ENCODE measurements at places on chromosomes 5 and 9.
A peak's percentile ranks its signal among the peaks of the same experiment; 100 is the strongest.

GRCh38 chr9:7237473-7238246, 479.9 kb downstream of the KDM4C start:
- DNase-seq: no peak

- no peak for DNase-seq
Observed at GRCh38 chr5:53017383-53017782, 28.2 kb downstream of the ITGA2 start.

- no peak for DNase-seq
Observed at GRCh38 chr5:154302161-154302560, 111.6 kb downstream of the GALNT10 start.

GRCh38 chr5:134112726-134113362, 1.6 kb upstream of the TCF7 start:
- no peak for DNase-seq

DNA sequence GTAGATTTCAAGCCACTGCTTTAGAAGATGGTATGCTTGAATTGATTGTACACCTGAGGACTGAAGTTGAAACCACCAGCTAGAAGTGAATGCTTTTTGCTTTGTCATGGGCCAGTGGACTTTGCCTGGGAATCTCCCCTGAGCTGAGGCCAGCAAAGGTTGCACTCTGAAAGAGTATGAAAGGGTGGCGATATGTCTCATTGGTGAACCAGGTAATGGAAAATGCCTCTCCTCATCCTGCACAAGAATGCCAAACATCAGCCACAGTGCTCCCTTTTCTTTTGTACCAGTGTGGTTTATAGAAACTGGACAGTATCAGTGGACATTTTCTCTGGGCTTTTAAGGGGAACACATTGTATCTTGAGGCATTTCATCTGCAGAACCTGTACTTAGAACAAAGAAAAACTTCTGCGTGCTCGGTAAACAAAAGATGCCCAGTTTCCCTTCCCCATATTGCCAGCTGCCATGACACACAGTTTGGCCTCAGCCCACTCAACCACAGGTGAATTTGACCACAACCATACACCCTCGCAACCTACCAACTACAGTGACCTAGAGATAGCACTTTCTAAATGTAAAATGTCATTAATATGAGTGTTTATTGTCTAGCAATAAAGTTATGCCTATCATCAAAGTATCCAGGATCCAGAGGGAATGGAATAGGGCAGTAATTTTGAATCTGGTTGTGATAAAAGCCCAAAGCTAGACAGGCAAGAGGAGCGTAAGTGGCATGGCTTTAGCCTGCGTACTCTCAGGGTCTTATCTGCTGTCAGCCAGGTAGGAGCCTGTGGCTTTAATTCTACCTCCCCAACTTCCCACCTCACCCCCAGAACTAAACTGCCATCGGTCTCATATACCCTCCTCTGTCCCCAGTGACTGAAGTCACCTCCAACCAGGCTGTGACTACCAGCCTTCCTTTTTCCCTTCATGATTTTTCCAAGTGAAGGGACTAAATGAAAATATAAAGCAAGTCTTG, 79.5 kb upstream of the LHFPL2 start:
- no peak for DNase-seq

DNA sequence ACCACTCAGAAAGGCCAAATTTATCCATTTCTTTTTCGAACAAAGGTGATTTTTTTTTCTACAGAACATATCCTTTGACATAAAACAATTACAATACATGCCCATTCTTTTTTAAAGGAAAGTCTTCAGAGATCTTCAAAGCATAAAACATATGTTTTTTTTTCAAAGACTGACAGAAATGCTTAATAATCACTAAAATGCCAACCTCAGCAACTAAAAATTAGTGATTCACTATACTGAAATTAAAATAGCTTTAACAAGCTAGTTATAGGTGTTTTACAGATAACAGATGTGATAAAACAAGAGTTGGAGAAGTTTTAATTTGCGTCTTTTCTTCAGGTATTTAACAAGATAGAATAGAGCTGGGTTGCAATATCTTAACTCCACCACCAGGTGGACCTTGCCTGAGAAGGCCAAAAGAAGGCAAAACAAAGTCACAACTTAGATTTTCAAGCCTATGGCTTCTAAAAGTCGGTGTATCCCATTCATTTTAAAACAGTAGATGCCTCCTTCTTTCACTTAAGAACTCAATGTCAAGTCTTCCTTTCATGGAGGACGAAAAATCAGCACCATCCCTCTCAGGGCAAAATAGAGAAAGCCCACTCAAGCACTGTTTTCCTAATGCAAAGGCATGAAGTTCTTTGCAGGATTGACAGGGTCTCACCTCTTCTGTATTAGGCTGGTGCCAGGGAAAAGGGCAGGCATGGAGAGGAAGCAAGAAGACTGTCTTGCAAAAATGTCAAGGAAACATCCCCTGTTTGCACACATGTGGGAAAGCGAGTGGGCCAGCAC, 31.1 kb upstream of the CPLX2 start:
- DNase-seq: no peak

- no peak for DNase-seq
Observed at GRCh38 chr5:96064877-96065276, 103.2 kb upstream of the ELL2 start.

DNA sequence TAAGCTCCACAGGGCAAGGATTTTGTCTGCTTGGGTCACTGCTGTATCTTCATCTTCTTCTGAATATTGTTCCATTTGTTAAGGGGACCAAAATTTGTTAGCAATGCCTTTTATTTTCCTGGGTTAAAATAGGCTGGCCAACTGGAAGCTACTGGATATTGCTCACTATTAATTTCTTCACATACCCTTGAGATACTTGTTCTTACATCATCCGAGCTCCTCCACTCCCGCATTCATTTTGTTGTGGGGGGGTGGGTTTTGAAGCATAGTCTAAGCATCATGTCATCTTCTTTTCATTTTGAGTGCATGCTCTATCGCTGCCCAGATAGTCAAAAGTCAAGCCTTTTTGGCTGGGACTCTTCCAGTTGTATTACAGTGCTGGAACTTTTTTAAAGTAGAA, 42.5 kb upstream of the PIK3R1 start:
- no peak for DNase-seq

DNA sequence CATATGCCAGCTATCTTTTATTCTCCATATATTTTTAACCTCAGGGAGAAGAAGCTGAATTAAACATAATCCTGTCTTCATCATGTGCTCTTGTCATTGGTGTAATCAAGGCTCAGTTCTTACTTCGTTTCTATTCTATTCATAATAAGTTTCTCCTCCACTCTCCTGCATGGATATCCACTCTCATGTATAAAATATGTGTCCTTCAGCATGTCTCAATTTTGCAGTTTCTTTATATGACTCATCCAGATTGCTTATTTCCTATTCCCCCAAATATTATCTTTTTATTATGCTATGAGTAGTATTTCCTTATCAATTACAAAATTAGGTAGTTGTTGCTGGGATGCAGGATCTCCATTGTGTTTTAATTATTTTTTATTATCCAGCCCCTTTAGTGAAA, 643.7 kb upstream of the ACO1 start:
- DNase-seq: no peak

GRCh38 chr9:133737774-133738639, at the start of gene SARDH:
SARDH (minus strand) TSS chr9:133738352; CDS start chr9:133734173, 4,179 bp downstream.
- DNase-seq: peak; percentile 70

- DNase-seq: no peak
Observed at GRCh38 chr5:110840347-110840960, 101.6 kb downstream of the SLC25A46 start.

DNA sequence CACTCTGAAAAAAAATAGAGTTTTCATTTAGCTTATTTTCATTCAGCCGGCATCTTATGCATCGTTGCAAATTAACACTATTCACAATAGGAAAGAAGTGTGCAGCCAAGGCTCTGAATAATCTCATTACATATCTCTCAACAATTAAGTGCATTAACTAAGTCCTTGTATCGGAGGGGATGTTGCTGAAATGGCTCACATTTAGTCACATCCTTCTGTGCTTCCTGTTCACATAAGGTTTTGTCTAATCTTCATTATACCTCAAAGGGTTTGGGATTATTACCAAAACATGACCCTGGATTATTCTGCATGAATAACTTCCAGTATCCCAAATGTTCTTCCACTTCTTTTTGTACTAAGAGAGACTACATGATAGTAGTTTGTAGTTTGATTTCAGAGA, 278.0 kb upstream of the GRIA1 start:
- no peak for DNase-seq

- no peak for DNase-seq
Observed at GRCh38 chr5:157362502-157362901, 96.6 kb downstream of the CYFIP2 start.

DNA sequence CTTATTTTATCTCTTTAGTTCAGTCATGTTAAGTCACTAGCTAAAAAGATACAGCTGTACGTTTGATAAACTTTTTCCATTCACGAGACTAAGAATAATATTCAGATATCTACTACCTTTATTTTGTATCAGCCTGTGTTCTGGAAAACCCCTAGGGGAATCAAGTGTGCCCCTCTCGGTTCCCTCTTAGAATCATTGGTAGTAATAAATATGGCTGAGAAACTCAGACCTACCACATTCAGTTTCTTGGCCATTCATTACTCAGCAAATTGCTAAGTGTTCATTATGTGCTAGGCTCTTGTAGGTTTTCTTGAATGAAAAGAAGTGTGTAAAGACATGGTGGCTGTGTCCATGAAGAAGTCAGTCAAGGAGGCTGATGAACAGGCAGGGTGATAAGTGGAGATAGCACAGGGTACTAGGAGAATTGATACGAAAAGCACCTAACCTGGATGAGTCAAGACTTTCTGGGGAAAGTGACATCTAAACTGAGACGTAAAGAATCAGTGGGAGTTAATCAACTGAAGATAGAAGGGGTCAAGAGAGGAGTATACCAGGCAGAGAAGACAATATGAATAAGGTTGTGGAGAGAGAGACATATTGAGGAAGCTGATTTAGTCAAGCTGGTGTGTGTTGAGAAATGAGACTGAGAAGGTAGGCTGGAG, 86.2 kb downstream of the CSNK1G3 start:
- DNase-seq: no peak

GRCh38 chr9:18928711-18929110, 104.3 kb downstream of the SAXO1 start:
- no peak for DNase-seq

GRCh38 chr5:138491284-138491648, 26.0 kb downstream of the EGR1 start:
- DNase-seq: no peak

- no peak for DNase-seq
Observed at GRCh38 chr5:59583810-59584562, 309.5 kb downstream of the PDE4D start.

Data from NT2/D1 (cell line).